Effector CD8-positive, alpha-beta T cell (primary cell): ENCODE measurements at places on chromosomes 12 and 14.

DNA sequence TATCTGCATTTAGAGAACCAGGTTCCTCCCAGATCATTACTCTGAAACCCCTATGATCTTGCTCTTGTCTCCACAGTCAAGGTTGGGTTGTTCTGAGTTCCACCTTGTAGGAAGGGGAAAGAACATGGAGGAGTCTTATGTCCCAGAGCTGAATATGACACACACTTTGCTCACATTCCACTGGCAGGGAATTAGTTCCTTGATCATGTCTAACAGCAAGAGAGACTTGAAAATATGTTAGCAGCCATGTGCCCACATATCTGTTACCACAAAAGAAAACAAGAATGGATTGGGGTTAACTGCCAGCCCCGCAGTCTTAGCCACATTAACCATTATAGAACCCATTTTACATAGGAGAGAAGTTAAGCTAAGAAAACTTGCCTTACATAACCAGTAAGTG lies 71.1 kb upstream of the MDM1 start:
- DNase-seq, result no peak

- no peak for DNase-seq
These were observed 29.7 kb downstream of the R3HDM2 start for GRCh38 chr12:57401165-57401564.

- no peak for DNase-seq
These were observed 75.0 kb downstream of the PRMT8 start for GRCh38 chr12:3565985-3566384.

DNA sequence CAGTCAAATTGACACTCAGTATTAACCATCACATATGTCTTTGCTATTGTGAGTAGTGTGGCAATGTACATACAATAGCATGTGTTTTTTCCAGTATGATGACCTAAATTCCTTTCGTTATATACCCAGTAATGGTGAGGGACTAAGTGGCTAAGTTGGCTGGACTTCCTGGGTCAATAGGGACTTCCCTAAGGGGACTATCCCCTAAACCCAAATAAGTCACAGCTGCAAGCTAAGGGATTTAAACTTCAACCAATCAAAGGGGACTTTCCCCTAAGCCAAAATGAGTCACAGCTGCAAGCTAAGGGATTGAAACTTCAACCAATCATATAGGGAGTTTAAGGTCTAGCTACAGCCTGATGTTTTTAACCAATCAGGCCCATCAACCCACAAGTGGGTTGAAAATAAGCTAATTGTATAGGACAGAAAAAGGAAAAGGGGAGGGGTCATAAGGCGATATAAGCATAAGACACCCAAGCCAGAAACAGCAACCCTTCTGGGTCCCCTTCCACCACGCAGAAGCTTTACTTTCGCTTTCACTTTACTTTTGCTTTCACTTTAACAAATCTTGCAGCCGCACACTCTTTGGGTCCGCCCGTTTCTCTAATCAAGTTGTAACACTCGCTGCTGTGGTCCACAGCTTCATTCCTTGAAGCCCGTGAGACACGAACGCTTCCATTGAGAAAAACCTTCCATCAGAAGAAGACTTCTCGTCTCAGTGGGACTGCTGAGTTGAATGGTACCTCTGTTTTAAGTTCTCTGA lies 404.4 kb downstream of the FLRT2 start:
- DNase-seq, result peak; percentile 34

GRCh38 chr12:123160801-123161487 lies 10.1 kb upstream of the PITPNM2 start:
- DNase-seq, result no peak

GRCh38 chr12:82874945-82875344 lies 188.2 kb downstream of the TMTC2 start:
- DNase-seq, result no peak

DNA sequence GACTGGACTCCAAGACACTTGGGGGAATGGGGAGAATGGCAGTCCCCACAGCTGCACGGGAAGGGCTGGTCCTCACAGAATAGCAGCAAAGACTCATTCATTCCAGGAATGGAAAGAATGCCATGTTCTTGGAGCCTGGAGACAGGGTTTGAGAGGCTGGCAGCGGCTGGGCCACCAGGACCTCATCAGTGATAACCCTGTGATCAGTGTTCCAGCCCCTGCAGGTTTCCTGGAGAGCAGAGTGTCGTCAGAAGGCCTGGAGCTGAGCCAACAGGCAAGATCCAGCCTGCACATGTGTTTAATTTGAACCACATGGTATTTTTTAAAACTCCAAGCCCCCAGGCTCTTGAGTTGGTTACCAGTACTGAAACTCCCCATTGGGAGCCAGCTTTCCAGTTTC lies 11.3 kb downstream of the BDKRB1 start:
- no peak for DNase-seq

DNA sequence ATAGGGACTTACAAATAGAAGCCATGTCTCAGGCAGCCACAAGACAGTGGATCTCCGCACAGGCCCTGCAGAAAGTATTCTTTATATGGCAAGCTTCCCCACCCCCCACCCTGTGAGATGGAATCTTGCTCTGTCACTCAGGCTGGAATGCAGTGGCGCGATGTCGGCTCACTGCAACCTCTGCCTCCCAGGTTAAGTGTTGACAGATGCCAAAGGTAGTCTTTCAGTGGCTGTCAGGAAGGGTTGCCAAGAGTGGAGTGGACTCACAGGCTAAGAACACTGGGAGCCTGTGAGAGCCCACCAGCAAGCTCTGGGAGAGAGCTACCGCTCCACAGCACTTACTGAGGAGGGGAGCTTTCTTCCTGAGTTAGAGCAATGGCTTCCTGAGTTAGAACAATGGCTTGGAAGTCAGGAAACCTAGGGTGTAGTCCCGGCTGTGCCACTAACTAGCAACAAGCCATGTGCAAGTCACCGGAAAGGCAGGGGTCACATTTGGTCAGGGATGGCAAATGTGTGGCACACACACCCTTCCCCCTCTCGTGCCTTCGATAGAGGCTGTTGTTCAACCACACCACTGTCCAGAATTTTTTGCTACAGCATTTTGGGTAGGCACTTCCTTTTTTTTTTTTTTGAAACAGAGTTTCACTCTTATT lies 2.6 kb downstream of the RNASE1 start:
- DNase-seq, result no peak

DNA sequence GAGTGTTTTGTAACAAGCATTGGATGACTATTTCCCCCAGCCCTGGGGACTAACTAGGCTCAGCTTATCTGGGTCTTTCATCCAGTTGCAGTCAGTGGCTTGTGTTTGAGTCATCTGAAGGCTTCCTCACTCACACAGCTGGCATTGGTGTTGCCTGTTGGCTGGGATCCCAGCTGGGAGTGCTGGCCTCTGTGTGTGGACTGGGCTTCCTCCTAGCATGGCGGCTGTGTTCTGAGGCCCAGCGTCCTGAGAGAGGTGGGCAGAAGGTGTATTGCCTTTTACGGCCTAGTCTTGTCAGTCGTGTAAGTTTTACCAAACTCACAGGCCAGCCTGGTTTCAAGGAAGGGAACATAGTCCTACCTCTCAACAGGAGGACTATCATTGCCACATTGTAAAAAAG lies 28.3 kb upstream of the PPP2R5C start:
- DNase-seq, result no peak
